Activated T-helper 2 cell treated with anti-CD3 and anti-CD28 coated beads, Interferon-gamma antibody, Interleukin-2, Interleukin-4, amounts not matched to agents 10 μg/mL and 5 μg/mL and 100 μg/mL, durations not matched to agents 14 hours and 24 hours and 36 hours (primary cell): ENCODE measurements at places on chromosomes 12 and 14. TPM values are rescaled to one million over a fixed set of nuclear protein-coding genes. Genes with fewer than 3 reads are reported as not detected.

The TMBIM6 gene
- 405 and 431 TPM in 2 replicates for total RNA-seq

The GALNT9 gene
- not detected in 2 replicates for total RNA-seq

The BLOC1S1 gene
- 72.3 and 73.9 TPM in 2 replicates for total RNA-seq

The TMEM229B gene
- 0.71 and 0.75 TPM in 2 replicates for total RNA-seq

The ADSS1 gene
- 1.1 and 2.4 TPM in 2 replicates for total RNA-seq

The SIX6 gene
- not detected in 2 replicates for total RNA-seq

The ENDOU gene
- total RNA-seq = not detected in 2 replicates

The EPYC gene
- total RNA-seq = not detected in 2 replicates

The RGS6 gene
- 2.8 and 3.7 TPM in 2 replicates for total RNA-seq

The GLTP gene
- 26.6 and 27.2 TPM in 2 replicates for total RNA-seq

The RHEBL1 gene
- 14.2 and 16.0 TPM in 2 replicates for total RNA-seq

- DNase-seq = no peak
Observed at GRCh38 chr14:50647753-50648152, 20.4 kb downstream of the SAV1 start.

DNA sequence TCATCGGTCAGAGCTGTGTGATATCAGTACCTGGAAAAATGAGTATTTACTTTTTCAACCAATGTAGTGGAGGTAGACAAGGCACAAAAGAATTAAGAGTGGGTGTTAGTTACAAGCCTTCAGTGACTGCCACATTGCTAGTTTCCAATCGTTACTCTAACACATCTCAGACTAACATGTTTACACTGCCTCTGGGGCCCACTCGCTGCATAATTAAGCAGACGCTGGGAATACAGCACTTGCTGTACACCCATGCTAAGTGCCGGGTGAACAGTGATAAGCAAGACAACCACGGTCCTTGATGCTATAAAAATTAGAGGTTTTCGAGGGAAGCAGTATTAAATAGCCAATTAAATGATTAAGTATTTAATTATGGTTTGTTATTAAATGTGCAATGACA is 1147.6 kb downstream of the AACS start:
- no peak for DNase-seq

DNA sequence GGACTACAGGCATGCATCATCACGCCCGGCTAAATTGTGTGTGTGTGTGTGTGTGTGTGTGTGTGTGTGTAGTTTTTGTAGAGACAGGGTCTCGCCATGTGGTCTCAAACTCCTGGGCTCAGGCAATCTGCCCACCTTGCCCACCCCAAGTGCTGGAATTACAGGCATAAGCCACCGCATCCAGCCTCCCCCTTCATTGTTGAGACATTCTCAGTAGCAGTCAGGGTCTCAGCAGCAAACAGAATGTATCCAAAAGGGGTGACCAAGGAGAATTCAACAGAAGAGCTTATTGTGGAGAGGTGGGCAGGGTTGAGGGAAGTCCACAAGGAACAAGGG is 37.3 kb upstream of the PLEKHG6 start:
- DNase-seq = no peak

- no peak for DNase-seq
Observed at GRCh38 chr14:96497586-96497985, 4.6 kb upstream of the PAPOLA start.

DNA sequence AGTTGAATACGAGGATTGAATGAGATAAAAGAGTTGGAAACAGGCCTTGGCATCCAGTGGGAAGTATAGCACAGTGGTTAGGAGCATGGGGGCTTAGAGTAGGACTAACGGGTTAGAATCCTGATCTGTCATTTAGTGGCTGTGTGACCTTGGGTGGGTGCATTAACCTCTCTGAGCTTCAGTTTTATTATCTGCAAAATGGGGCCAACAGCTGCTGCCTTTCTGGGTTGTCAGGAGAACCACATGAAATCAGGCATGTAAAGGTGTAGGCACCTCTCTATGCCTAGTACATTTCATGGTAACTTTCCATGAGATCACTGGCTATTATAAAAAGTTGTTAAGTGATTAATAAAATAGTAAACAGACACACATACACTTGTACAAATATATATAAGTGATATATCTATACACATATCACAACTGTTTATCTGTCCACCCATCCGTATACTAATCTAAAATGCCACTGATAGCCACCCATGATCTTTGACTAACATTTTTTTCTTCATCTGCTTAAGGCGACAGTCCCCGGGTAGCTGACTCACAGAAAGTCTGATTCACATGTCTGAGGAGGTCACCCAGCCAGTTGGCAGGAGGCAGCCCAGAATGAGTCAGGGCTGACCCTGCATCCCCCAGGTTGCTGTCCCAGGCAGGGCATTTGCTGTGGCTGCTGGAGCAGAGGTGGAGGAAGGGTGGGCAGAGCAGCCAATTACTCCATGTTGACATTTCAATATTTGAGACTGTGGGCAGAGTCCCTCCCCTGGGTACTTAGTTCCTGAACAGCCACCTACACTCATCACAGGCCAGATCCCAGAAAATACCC is 125.6 kb upstream of the NOS1 start:
- DNase-seq = no peak

DNA sequence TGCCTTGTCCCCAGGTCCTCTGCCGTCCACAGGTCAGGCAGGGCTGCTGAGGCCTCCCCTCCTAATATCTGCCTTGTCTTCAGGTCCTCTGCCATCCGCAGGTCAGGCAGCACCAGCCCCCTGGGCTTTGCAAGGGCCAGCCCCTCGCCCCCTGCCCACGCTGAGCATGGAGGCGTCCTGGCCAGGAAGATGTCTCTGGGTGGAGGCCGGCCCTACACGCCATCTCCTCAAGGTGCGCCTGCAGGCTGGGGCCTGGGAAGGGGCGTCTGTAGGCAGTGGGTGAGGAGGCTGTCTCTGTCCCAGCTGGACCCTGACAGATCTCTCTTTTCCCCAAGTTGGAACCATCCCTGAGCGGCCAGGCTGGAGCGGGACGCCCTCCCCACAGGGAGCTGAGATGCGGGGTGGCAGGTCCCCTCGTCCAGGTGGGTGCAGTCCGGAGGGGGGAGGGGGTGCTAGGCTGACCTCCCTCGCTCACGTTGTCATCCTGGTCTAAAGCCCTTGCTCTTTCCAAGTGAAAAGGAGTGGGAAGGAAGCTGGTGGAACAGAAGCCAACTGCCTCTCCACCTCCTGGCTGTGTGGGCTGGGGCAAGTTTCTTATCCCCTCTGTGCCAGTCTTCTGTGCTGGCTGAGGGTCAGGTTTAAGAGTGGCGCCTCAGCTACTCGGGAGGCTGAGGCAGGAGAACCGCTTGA is 13.9 kb upstream of the PUS1 start:
- no peak for DNase-seq

DNA sequence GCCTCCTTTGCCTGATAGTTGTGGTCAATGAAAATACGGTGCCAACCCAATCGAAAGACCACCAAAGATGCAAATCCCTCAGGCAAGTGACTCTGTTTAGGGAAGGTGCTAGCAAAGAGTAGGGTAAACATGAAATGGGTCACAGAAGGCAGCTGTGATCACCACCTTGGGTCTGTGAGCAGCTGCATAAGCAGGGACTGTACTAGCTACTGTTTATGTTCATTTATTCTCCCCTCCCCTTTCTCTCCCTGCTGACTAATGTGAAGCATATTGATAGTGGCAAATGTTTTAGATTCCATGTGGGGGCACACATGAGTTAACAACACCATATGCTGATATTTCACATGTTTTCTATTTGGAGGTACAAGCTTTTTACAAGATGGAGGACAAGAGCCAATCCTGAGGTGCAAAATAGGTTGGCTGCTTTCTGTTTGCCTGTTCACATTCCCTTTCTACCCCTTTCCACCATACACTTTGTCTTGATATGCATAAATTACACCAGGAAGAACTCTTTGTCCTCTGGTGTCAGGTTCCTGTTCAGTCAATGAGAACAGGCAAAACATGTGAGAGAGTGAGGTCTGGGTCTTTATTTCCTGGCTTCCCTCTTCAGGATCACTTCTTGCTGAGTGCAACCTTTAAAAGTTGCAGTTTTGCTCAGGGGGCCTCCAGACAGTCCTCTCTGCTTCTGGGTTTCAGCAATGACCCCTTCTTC is 71.1 kb downstream of the AVPR1A start:
- DNase-seq = no peak

GRCh38 chr14:96088481-96088880 is 49.3 kb downstream of the C14orf132 start:
- no peak for DNase-seq

GRCh38 chr14:64421166-64421565 is 33.0 kb downstream of the MTHFD1 start:
- DNase-seq = no peak

- peak; percentile 64 for DNase-seq
Observed at GRCh38 chr14:77133720-77134338, 7.8 kb downstream of the ZDHHC22 start.

- DNase-seq = no peak
Observed at GRCh38 chr12:3593906-3594483, 103.0 kb downstream of the PRMT8 start.

- DNase-seq = no peak
Observed at GRCh38 chr14:69008421-69008884, 29.4 kb upstream of the ACTN1 start.

DNA sequence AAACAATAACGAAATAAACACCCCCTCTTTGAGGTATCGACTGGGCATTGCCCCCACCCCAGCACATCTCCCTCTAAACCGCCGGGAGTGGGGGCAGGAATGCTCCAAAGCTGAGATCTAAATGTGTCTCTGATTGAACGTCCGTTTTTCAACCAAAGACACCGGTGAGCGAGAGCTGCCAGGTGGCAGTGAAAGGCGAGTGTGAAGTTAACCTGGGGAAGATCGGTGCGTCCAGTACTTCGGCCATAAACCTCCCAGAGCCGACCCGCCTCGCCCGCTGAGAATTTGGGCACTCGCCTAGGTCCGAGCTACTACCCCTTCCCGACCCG is 625 bp downstream of the ANGEL1 start:
- no peak for DNase-seq

DNA sequence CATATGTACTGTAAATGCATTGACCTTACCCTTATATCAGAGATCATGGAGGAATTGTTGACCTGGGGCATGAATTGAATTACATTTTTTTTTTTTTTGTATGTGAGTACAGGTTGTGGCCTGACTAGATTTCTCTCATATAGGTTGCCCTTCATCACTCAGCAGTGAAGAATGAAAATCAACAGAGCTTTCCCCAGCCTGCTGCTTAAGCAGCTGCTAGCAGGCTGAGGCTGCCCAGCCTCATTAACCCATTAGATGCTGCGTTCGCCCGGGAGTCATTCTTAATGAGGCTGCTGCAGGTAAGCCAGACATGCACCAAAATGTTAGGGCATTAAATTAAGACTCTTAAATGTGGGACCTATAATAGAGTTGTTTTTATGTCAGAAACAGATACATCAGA is 236.0 kb downstream of the ETNK1 start:
- no peak for DNase-seq

DNA sequence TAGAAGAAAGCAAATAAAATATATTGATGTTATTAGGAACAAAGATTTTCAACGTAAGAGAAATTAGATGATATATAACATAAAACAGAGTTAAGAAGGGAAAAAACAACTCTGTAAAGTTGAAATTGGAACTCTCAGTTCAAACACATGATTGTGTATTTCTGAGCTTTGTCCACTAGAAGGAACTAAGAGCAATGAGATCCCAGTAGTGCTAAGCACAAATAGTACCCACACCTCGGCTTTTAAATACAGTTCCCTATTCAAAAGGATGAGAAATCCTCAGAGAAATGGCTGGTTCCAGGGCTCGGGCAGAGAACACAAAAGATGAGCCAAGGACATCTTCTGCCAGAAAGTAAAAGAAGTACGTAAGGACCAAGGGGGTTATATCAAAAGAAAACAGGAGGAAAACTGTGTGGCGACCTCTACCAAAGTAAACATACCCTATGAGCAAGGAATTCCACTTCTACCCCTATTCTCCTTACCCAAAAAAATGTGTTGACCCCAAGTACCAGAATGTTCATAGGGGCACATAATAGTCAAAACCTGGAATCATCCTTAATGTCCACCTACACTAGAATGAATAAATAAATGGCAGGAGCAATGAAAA is 96.6 kb downstream of the SPTSSA start:
- no peak for DNase-seq

DNA sequence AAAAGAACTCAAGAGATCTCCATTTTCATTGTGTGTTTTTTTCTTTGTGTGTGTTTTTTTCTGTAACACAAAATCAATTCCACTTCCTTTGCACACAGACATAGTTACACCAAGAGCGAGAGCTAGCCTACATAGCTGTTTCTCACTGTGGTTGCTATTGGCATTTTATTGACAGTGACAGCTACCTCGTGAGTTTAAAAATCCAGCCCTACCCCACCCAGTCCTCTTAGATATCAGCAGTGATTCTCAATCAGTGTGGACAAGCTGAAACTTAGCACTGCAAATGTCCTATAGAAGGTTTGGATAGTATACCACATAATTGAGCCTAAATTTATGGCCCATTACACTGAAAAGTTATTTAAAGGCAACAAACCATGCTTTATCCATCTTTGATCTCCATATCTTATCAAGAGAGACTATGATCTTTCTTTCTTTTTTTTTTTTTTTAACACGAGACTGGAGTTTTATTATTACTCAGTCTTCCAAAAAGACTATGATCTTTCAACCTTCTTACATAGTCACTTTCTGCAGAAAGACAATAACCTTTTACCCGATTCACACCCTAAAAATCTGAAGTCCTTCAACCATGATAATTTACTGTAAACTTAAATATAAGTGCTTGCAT is 46.8 kb downstream of the ATP2B1 start:
- DNase-seq = no peak

- no peak for DNase-seq
Observed at GRCh38 chr14:58705066-58705465, 67.3 kb downstream of the DACT1 start.

- no peak for DNase-seq
Observed at GRCh38 chr14:26404927-26405326, 192.9 kb downstream of the NOVA1 start.

- DNase-seq = no peak
Observed at GRCh38 chr14:75439989-75440388, 12.2 kb downstream of the JDP2 start.
